Endothelial cell (in vitro differentiated cells): ENCODE measurements at places on chromosomes 4 and X.

DNA sequence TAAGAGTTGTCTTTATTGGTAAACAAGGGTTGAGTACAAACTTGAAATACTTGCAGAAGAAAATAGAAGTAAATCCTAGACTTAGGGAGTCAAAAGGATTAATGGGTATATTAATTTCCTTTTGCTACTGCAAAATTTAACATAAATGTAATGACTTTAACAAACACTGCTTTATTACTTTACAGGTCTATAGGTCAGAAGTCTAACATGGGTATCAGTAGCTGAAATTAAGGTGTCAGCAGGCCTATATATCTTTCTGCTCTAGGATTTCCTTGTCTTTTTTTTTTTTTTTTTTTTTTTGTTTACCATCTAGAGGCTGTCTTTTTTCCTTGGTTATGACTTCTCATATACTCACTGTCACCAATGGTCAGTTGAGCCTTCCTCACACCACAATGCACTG, 220.4 kb downstream of the GRID2 start:
- no peaks in the 10 kb centered on the region for H3K27me3 ChIP-seq
- no peaks in the 10 kb centered on the region for H3K36me3 ChIP-seq
- no peak overlapping the region for H3K4me3 ChIP-seq

GRCh38 chr4:142043509-142043908, 407.1 kb downstream of the IL15 start:
- H3K27me3 ChIP-seq, result no peaks in the 10 kb centered on the region
- H3K4me3 ChIP-seq, result no peak overlapping the region
- H3K27ac ChIP-seq, result no peak overlapping the region

GRCh38 chrX:10923466-10923865, 187.7 kb upstream of the HCCS start:
- no peaks in the 10 kb centered on the region for H3K4me1 ChIP-seq
- H3K27ac ChIP-seq, result no peak overlapping the region
- H3K27me3 ChIP-seq, result no peaks in the 10 kb centered on the region
- H3K4me3 ChIP-seq, result no peak overlapping the region
- no peak for DNase-seq

- H3K27me3 ChIP-seq, result peaks cover 1% of the 10 kb centered on the region
- H3K4me3 ChIP-seq, result peak within 1 kb of the TSS; percentile 98
- peaks cover 10% of the 10 kb centered on the region for H3K4me1 ChIP-seq
- H3K27ac ChIP-seq, result peak within 1 kb of the TSS; percentile 94
Observed at GRCh38 chrX:17736856-17737709, at the start of gene SCML1. Gene SCML1 (plus strand): TSS chrX:17737493. CDS start chrX:17744187, 6,694 bp downstream.

- H3K4me3 ChIP-seq, result no peak overlapping the region
- no peaks in the 10 kb centered on the region for H3K36me3 ChIP-seq
- no peaks in the 10 kb centered on the region for H3K4me1 ChIP-seq
- no peak overlapping the region for H3K27ac ChIP-seq
- H3K27me3 ChIP-seq, result no peaks in the 10 kb centered on the region
- no peak for DNase-seq
Observed at GRCh38 chrX:10726647-10727046, 106.3 kb upstream of the MID1 start.

- H3K36me3 ChIP-seq, result peaks cover 4% of the 10 kb centered on the region
- peaks cover 5% of the 10 kb centered on the region for H3K27me3 ChIP-seq
- no peak overlapping the region for H3K4me3 ChIP-seq
- DNase-seq, result no peak
Observed at GRCh38 chr4:8370835-8371595, 69.5 kb downstream of the ACOX3 start.

GRCh38 chr4:24477919-24478318, 106.4 kb downstream of the DHX15 start:
- peaks cover 4% of the 10 kb centered on the region for H3K36me3 ChIP-seq
- H3K27ac ChIP-seq, result no peak overlapping the region
- no peak overlapping the region for H3K4me3 ChIP-seq
- peaks cover 4% of the 10 kb centered on the region for H3K27me3 ChIP-seq
- H3K4me1 ChIP-seq, result peaks cover 9% of the 10 kb centered on the region
- DNase-seq, result no peak

GRCh38 chrX:20529301-20529700, 262.6 kb upstream of the RPS6KA3 start:
- no peak for DNase-seq
- H3K27ac ChIP-seq, result no peak overlapping the region
- H3K4me3 ChIP-seq, result no peak overlapping the region
- peaks cover 4% of the 10 kb centered on the region for H3K27me3 ChIP-seq
- H3K4me1 ChIP-seq, result no peaks in the 10 kb centered on the region

- peak overlapping the region; percentile 89 for H3K27ac ChIP-seq
- H3K36me3 ChIP-seq, result no peaks in the 10 kb centered on the region
- peaks cover 3% of the 10 kb centered on the region for H3K27me3 ChIP-seq
- H3K4me3 ChIP-seq, result peak overlapping the region; percentile 72
- H3K4me1 ChIP-seq, result peaks cover 19% of the 10 kb centered on the region
- peak; percentile 34 for DNase-seq
Observed at GRCh38 chr4:184265546-184266351, 48.1 kb upstream of the ENPP6 start.

- DNase-seq, result no peak
- no peaks in the 10 kb centered on the region for H3K36me3 ChIP-seq
- no peak overlapping the region for H3K27ac ChIP-seq
- H3K4me1 ChIP-seq, result no peaks in the 10 kb centered on the region
- H3K4me3 ChIP-seq, result no peak overlapping the region
Observed at GRCh38 chr4:93648258-93648657, 180.3 kb upstream of the ATOH1 start.

DNA sequence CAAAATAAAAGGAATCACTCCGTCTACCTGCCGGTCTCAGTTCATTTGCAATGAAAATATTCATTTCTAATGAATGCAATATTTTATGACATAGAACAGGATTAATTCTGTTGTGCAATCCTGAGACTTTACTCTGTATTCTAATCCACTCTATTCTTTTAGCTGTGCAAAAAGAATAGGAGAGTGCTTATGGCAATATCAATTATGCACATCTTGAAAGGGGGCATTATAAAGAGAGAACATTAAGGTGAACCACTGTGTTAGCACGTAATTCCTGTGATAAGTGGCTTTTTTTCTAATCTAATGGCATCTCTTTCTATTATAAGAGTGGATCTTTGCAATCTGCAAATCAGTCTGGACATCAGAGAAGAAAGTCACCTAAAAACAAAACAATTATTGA, 99.5 kb downstream of the KCNIP4 start:
- no peak overlapping the region for H3K27ac ChIP-seq
- H3K27me3 ChIP-seq, result no peaks in the 10 kb centered on the region
- H3K36me3 ChIP-seq, result no peaks in the 10 kb centered on the region
- no peak overlapping the region for H3K4me3 ChIP-seq

DNA sequence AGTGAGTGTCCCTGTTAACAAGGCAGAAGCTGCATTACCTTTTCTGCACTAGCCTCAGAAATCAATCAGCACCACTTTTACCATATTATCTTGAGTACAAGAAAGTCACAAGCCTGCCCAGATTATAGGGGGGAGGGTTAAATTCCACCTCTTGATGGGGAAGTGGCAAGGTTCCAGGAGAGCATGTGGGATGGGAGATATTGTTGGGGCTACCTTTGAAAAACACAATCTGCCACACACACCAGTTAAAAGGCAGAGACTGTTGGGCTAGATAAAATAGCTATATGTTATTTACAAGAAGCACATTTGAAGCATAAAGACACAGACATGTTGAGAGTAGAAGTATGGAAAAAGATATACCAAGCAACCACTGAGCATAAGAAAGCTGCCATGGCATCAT, 6.6 kb upstream of the AVPR2 start:
- no peaks in the 10 kb centered on the region for H3K36me3 ChIP-seq
- H3K4me3 ChIP-seq, result no peak overlapping the region

DNA sequence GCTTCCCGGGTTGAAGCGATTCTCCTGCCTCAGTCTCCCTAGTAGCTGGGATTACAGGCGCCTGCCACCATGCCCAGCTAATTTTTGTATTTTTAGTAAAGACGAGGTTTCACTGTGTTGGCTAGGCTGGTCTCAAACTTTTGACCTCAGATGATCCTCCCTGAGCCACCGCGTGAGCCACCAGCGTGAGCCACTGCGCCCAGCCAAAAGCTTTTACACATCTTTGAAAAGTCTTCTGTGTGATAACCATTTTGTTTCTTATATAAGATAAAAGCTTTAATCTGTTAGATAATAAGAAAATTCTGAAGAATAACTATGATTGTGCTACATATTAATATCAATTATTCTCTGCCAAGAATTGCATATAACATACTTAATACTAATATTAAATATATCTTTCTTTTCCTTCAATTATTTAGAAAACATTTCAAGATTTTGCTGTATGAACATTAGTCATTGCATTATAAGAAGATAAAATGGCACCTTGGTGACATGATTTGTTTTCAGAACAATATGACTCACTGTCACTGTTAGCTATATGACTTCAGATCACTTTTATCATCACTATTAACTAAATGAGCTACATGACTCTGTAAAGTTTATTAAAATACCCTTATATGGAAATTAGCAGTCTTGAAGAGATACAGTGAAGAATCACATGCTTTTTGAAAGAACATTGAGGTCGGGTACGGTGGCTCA, 33.4 kb downstream of the RUFY3 start:
- no peaks in the 10 kb centered on the region for H3K4me1 ChIP-seq
- no peak overlapping the region for H3K27ac ChIP-seq
- no peaks in the 10 kb centered on the region for H3K27me3 ChIP-seq
- no peak overlapping the region for H3K4me3 ChIP-seq

DNA sequence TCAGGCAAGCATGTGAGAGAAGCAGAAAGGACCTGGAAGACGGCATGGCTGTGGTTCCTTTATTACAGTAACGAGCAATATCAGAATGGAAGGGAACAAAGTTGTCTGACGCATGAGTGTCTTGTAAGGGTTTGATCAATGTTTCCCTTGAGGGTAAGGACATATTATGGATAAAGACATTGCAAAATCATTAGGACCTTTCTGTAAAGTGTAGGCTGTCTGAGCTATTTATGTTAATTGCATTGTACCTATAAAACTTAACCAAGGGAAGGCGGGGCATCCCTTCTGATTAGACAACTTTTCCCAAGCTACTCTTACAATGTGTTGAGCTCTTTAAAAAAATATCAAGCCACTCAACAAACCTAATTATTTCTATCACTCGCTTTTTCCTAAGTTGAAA, 112.2 kb upstream of the JADE1 start:
- H3K27me3 ChIP-seq, result no peaks in the 10 kb centered on the region
- H3K36me3 ChIP-seq, result no peaks in the 10 kb centered on the region
- no peak for DNase-seq

GRCh38 chr4:47972181-47972580, 44.3 kb downstream of the CNGA1 start:
- H3K36me3 ChIP-seq, result no peaks in the 10 kb centered on the region
- H3K4me3 ChIP-seq, result no peak overlapping the region
- no peaks in the 10 kb centered on the region for H3K27me3 ChIP-seq
- DNase-seq, result no peak

GRCh38 chr4:103197765-103198110, 405 bp downstream of the CENPE start:
- peak overlapping the region; percentile 70 for H3K27ac ChIP-seq
- peak overlapping the region; percentile 93 for H3K4me3 ChIP-seq
- no peak for DNase-seq
- H3K4me1 ChIP-seq, result peaks cover 6% of the 10 kb centered on the region

DNA sequence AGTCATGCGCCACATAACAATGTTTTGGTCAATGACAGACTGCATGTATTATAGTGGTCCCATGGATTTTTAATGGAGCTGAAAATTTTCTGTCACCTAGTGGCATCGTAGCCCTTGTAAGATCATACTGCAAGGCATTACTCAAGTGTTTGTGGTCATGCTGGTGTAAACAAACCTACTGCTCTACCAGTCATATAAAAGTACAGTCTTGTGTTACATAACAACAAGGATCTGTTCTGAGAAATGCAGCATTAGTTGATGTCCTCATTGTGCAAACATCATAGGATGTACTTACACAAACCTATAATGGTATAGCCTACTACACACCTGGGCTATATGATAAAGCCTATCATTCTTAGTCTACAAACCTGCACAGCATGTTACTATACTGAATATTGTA, 34.6 kb downstream of the COX18 start:
- H3K4me1 ChIP-seq, result no peaks in the 10 kb centered on the region
- H3K27me3 ChIP-seq, result no peaks in the 10 kb centered on the region
- no peak overlapping the region for H3K27ac ChIP-seq
- H3K36me3 ChIP-seq, result peaks cover 16% of the 10 kb centered on the region

DNA sequence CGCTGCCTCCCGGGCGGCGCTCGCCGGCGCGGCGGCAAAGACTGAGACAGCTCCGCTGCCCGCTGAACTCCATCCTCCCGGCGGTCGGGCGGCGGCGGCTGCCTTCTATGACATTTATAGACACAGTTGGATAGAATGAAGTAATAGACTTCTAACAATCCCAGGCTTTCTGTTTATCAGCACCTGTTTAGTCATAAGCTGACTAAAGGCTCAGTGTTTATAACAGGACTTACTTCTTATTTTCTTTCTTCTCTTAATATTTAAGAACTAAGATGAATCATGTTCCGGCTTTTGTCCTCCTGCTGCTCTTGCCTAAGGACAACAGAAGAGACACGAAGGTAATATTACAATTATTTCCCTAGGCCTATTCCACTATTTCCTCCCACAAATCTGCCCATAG, 3.9 kb downstream of the ARL13A start:
- H3K4me3 ChIP-seq, result no peak overlapping the region
- DNase-seq, result no peak
- H3K4me1 ChIP-seq, result no peaks in the 10 kb centered on the region

GRCh38 chr4:137070614-137071013, 461.7 kb downstream of the PCDH18 start:
- H3K4me1 ChIP-seq, result no peaks in the 10 kb centered on the region
- no peaks in the 10 kb centered on the region for H3K27me3 ChIP-seq
- H3K36me3 ChIP-seq, result no peaks in the 10 kb centered on the region
- no peak overlapping the region for H3K4me3 ChIP-seq
- DNase-seq, result no peak

GRCh38 chrX:153003981-153004380, 10.1 kb upstream of the PNMA5 start:
- no peak for DNase-seq
- no peak overlapping the region for H3K27ac ChIP-seq
- H3K27me3 ChIP-seq, result no peaks in the 10 kb centered on the region
- H3K4me3 ChIP-seq, result no peak overlapping the region
- no peaks in the 10 kb centered on the region for H3K4me1 ChIP-seq

GRCh38 chrX:112085149-112085548, 2.6 kb upstream of the TRPC5 start:
- no peak overlapping the region for H3K27ac ChIP-seq
- DNase-seq, result no peak
- no peak overlapping the region for H3K4me3 ChIP-seq
- no peaks in the 10 kb centered on the region for H3K36me3 ChIP-seq

DNA sequence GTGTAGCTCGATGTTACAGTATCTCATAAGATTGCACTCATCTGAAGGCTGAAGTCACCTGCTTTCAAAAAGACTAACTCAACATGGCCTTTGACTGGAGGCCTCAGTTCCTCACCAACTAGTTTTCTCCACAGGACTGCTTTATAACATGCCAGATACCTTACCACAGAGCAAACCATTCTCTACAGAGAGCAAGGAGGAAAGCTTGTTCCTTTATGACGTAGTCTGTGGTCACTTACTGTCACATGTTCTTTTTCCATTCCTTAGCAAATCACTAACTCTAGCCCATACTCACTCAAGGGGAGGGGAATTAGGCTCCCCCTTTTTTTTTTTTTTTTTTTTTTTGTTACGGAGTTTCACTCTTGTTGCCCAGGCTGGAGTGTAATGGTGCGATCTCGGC, 3.2 kb downstream of the THAP9 start:
- no peak overlapping the region for H3K4me3 ChIP-seq
- no peak for DNase-seq
- no peaks in the 10 kb centered on the region for H3K36me3 ChIP-seq
- peaks cover 3% of the 10 kb centered on the region for H3K4me1 ChIP-seq
- H3K27ac ChIP-seq, result no peak overlapping the region
